ENCODE measurements at places on chromosomes 5 and 9.
A peak's percentile ranks its signal among the peaks of the same experiment; 100 is the strongest.

- DNase-seq: no peak
These were observed 222.8 kb upstream of the KLF4 start for GRCh38 chr9:107712390-107712789.

DNA sequence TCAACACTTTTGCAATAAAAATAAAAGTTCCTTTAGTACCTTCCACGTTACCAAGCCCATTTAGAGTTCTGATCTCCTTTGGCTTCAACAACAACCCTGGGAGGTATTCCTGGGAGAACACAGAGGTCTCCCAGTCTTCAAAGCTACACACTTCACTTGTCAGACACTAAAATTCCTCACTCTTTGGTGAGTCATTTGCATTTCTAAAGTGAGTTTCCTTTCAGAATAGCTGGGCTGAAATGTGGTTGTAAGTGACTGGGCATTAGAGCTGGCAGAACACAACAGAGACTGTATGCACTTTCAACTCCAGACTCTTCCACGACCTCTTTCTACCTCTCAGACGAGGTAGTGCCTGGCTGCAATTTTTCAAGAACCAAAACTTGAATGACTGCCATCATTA is 11.5 kb upstream of the F2RL1 start:
- no peak for DNase-seq

GRCh38 chr9:133619791-133620190 is 10.6 kb upstream of the FAM163B start:
- DNase-seq: peak; percentile 49

DNA sequence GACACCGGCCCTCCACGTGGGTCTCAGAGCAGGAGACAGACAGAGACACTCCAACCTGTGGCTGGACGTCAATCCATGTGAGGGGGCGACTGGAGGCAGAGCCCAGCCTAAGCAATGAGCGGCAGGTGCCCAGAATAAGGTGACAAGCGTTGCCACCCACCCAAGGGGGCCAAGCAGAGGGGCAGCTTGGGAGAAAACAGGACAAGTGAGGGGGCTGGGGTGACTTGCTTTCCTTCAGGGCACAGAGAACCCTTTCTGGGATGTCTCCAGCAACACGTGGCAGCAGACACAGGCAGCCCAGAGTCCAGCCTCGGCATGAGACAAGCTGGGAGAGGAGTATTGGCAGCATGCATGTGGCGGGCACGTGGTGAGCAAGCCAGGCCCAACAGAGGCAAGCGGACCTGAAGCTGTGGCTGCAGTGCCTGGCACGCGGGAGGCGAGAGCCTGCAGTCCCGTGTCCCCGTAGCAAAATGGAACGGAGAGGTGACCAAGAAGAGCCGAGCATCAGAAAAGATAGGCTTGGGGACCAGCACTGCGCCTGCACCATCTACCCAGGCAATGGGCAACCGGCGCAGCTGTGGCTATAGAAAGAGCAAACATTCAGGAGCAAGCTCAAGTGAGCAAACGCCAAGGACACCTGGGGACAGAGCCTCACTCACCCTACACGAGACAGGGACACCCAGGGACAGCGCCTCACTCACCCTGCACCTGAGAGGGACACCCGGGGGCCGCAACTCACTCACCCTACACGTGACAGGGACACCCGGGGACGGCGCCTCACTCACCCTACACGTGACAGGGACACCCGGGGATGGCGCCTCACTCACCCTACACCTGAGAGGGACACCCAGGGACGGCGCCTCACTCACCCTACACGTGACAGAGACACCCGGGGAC is 6.2 kb downstream of the TERT start:
- no peak for DNase-seq

Data from effector memory CD4-positive, alpha-beta T cell (primary cell).